A549 treated with Mapracorat at 1 μM for 4 hours (cell line): ENCODE measurements at places on chromosomes 1 and 21. TPM values are rescaled to one million over a fixed set of nuclear protein-coding genes. Genes with fewer than 3 reads are reported as not detected.

NOS1AP gene
- total RNA-seq, result 0.18 to 0.57 TPM (median 0.27 TPM) in 5 replicates

TMCC2 gene
- total RNA-seq, result 1.4 to 1.8 TPM (median 1.6 TPM) in 5 replicates

LGALS8 gene
- total RNA-seq, result 27.9 to 38.1 TPM (median 31.8 TPM) in 5 replicates

PKP1 gene
- 0.02 to 0.08 TPM (median 0.05 TPM) in 3 of 5 replicates, not detected in the others for total RNA-seq

RNU1-2 gene
- total RNA-seq, result not detected in 5 replicates

YTHDF2 gene
- total RNA-seq, result 51.6 to 57.5 TPM (median 53.3 TPM) in 5 replicates

TTLL10 gene
- not detected in 5 replicates for total RNA-seq

OLIG2 gene
- not detected in 5 replicates for total RNA-seq

S100A12 gene
- total RNA-seq, result not detected in 5 replicates

LCA5L gene
- 1.7 to 1.9 TPM (median 1.8 TPM) in 5 replicates for total RNA-seq

IGSF21 gene
- total RNA-seq, result not detected in 5 replicates

HMCN1 gene
- total RNA-seq, result 0.01 to 0.15 TPM (median 0.09 TPM) in 5 replicates

SLC35D1 gene
- total RNA-seq, result 6.6 to 7.9 TPM (median 7.6 TPM) in 5 replicates

PRAMEF33 gene
- not detected in 5 replicates for total RNA-seq

PPM1J gene
- 0.75 to 1.3 TPM (median 0.94 TPM) in 5 replicates for total RNA-seq

RBP7 gene
- total RNA-seq, result 4.7 to 7.7 TPM (median 6.5 TPM) in 5 replicates

BACE2 gene
- total RNA-seq, result 20.1 to 23.2 TPM (median 22.0 TPM) in 5 replicates

NPPA gene
- not detected in 5 replicates for total RNA-seq

CD101 gene
- 0.11 to 0.36 TPM (median 0.23 TPM) in 5 replicates for total RNA-seq

ARHGAP30 gene
- 0.06 to 0.14 TPM (median 0.07 TPM) in 5 replicates for total RNA-seq

CALML6 gene
- total RNA-seq, result 0.13 to 0.50 TPM (median 0.32 TPM) in 4 of 5 replicates, not detected in the other

ECM1 gene
- total RNA-seq, result 1.8 to 2.1 TPM (median 2.0 TPM) in 5 replicates

ABCB10 gene
- total RNA-seq, result 16.5 to 20.4 TPM (median 19.0 TPM) in 5 replicates

OXCT2 gene
- total RNA-seq, result 0.27 to 0.59 TPM (median 0.47 TPM) in 5 replicates

CHAF1B gene
- total RNA-seq, result 11.0 to 12.4 TPM (median 11.7 TPM) in 5 replicates

CDC42BPA gene
- total RNA-seq, result 8.2 to 10.2 TPM (median 10.1 TPM) in 5 replicates
